Stimulated activated CD8-positive, alpha-beta memory T cell treated with anti-CD3 and anti-CD28 coated beads, Interleukin-2, amount 100 ng/mL, for 48 hours (primary cell): ENCODE measurements at places on chromosomes 7 and 10.
A peak's percentile ranks its signal among the peaks of the same experiment; 100 is the strongest.

GRCh38 chr7:30880125-30880720 lies 31.4 kb upstream of the AQP1 start:
- DNase-seq, result no peak

DNA sequence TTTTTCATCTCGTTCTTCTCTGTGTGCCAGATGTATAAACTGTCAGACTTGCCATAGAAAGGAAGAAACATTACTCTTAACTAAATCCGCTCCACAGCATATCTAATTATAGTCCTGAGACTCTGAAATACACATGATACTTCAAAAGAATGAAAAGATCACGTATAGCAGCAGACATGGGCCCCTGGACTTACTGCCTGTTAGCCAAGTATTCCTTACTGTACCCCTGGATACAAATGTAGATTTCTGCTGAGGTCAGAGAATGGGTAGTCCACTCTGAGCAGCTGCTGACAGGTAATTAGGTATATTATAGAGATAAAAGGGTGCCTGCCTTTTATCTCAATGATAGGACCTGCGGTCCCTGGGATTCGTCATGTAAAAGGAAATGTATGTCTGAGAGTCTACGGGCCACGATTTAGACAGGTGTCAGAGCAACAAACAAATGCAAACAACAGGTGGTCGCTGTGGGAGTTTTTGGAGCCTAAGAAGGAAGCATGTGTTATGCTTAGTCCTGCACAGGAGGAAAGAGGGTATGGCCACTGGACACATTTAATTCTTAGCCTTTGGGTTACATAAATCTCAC lies 69.4 kb downstream of the VOPP1 start:
- no peak for DNase-seq

- peak; percentile 0 for DNase-seq
Measured at GRCh38 chr10:120824881-120825309, 26.3 kb upstream of the WDR11 start.

DNA sequence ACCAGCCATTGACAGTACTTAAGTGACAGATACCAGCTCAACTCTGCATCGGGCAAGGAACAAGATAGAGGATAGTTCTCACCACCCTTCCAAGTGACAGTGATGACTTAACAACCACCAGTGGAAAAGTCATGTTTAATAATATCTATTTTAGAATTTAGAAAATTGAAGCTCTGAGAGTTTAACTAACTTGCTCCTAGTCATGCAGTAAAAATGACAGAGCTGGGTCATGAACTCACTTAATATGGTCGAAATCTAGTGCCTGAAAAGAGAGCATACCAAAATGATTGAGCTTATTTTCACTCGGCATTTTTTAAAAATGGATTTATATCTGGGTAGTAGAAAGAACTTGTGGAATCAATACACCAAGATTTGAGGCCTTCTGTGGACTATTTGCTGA lies 367.8 kb upstream of the IGFBP3 start:
- no peak for DNase-seq

GRCh38 chr7:87735360-87735759 lies 107.2 kb downstream of the RUNDC3B start:
- DNase-seq, result no peak

DNA sequence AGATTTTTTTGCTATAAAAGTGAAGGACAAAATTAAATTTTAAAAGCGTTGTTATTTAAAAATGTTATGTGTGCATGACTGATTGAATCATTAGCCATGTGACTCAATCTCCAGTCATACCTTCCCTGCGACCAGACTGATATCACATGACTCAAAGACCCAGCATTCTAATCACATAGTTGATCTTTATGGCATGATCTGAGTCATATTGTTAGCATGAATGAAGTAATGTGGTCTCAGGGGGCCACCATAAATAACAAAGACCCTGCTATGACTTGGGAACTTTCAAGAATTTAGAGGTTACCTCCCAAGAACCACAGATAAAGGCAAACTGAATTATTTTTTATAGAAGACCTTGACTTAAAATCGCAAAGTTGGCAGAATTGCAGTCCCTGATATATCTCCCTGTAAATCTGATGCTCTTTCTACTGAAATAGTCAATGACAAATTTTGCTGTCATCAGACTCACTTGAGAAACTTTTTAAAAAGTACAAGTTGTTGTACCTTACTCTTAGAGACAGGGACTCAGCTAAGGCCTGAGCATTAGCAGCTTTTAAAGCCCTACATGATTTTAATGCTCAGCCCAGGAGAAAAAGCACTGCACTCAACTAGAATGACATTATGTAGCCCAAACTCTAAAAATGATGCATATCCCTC lies 717.3 kb downstream of the XPNPEP1 start:
- DNase-seq, result no peak

GRCh38 chr10:18404530-18404929 lies 246.9 kb downstream of the NSUN6 start:
- no peak for DNase-seq

GRCh38 chr10:68231106-68231816 lies 652 bp downstream of the ATOH7 start:
- peak; percentile 35 for DNase-seq

DNA sequence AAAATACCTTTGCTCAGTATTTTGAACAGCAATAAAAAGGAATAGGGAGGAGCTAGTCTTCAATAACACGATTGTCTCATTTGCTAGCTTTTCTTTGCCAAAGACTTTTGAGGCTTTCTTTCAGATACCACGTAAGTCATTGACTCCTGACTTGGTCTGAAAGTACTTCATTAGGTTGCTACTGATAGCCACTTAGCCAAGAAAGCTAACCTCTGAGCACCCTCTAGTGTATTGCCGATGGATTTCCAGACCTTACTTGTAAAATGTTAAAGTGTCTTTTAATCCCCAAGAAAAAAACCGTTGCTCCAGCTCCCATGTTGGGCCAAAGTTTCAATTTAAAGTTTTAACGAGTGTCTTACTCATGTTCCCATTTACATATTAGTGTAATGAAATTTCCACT lies 63.4 kb upstream of the STRIP2 start:
- DNase-seq, result no peak

- no peak for DNase-seq
Measured at GRCh38 chr7:11335947-11336346, 362.3 kb downstream of the PHF14 start.
